Body of pancreas (tissue), 4 donors: ENCODE measurements at places on chromosomes 7 and 10.

DNA sequence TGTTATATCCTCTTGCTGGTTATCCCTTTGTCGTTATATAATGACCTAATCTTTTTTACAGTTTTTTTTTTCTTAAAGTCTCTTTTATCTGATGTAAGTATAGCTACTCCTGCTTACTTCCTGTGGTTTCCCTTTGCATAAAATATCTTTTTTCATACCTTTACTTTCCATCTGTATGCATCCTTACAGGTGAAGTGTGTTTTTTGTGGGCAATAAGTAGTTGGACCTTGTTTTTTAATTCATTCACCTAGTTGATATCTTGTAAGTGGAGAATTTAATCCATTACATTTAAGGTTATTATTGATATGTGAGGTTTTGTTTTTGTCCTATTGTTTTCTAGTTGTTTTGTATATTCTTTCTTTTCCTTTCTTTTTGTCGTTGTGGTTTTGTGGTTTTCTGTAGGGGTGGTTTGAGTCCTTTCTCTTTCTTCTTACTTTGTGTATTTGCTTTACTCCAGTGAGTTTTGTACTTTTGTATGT, 168.6 kb downstream of the MLLT10 start:
- H3K27me3 ChIP-seq = no peaks in the 10 kb centered on the region
- peaks cover 2% of the 10 kb centered on the region for H3K36me3 ChIP-seq
- no peak for DNase-seq
- no peaks in the 10 kb centered on the region for H3K4me1 ChIP-seq
- H3K4me3 ChIP-seq = no peak overlapping the region
- no peak overlapping the region for H3K27ac ChIP-seq

GRCh38 chr7:9504678-9505077, 1071.3 kb downstream of the NXPH1 start:
- no peaks in the 10 kb centered on the region for H3K4me1 ChIP-seq
- H3K4me3 ChIP-seq = no peak overlapping the region
- H3K27me3 ChIP-seq = no peaks in the 10 kb centered on the region
- H3K27ac ChIP-seq = no peak overlapping the region

DNA sequence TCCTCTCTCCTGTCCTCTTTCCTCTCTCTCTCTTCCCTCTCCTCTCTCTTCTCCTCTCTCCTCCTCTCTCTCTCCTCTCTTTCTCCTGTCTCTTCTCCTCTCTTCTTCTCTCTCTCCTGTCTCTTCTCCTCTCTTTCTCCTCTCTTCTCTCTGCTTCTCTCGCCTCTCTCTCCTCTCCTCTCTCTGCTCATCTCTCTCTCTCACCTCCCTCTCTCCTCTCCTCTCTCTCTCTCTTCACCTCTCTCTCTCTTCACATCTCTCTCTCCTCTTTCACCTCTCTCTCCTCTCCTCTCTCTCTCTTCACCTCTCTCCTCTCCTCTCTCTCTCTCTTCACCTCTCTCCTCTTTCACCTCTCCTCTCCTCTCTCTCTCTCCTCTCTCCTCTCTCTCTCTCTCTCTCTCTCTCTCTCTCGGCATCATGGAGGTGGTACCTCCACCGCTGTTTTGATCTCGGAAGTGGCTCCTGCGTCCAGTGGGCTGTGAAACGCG, 30.1 kb downstream of the CFAP46 start:
- no peak overlapping the region for H3K27ac ChIP-seq
- no peaks in the 10 kb centered on the region for H3K27me3 ChIP-seq
- no peaks in the 10 kb centered on the region for H3K36me3 ChIP-seq
- no peak for DNase-seq

GRCh38 chr7:135993950-135994349, 16.8 kb upstream of the MTPN start:
- DNase-seq = no peak
- no peak overlapping the region for H3K4me3 ChIP-seq
- H3K27ac ChIP-seq = no peak overlapping the region
- H3K27me3 ChIP-seq = no peaks in the 10 kb centered on the region
- no peaks in the 10 kb centered on the region for H3K36me3 ChIP-seq
